ENCODE measurements at places on chromosomes 2 and 18.

DNA sequence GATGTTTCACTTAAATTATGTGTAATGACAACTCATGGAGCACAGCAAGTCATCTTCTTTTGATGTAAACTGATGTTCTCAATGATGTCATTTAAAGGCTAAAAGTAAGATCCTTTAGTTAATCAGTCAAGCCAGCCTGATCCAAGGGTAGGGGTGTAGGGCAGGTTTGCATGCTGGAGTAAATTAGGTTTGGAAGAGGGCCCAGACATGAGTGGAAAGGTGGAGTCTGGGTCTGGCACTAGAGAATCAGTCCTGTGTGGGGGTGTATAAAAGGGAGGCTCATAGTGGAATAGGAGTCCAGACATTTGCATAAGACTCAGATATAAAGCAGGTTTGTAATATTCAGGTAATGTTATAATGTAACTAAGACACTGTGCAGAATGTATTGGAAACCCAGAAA lies 88.8 kb upstream of the NYAP2 start:
- H3K27me3 ChIP-seq: no peaks in the 10 kb centered on the region
- no peak for DNase-seq
- no peaks in the 10 kb centered on the region for H3K36me3 ChIP-seq
- no peak overlapping the region for H3K4me3 ChIP-seq
- H3K4me1 ChIP-seq: no peaks in the 10 kb centered on the region

GRCh38 chr2:229501051-229501794 lies 213.1 kb downstream of the DNER start:
- DNase-seq: no peak
- no peak overlapping the region for H3K27ac ChIP-seq
- no peak overlapping the region for H3K4me3 ChIP-seq
- no peaks in the 10 kb centered on the region for H3K27me3 ChIP-seq
- no peaks in the 10 kb centered on the region for H3K4me1 ChIP-seq
- H3K36me3 ChIP-seq: no peaks in the 10 kb centered on the region

- H3K27me3 ChIP-seq: no peaks in the 10 kb centered on the region
- no peak overlapping the region for H3K27ac ChIP-seq
- no peak for DNase-seq
- H3K4me3 ChIP-seq: no peak overlapping the region
- no peaks in the 10 kb centered on the region for H3K36me3 ChIP-seq
Observed at GRCh38 chr2:48870503-48870902, 115.0 kb upstream of the LHCGR start.

DNA sequence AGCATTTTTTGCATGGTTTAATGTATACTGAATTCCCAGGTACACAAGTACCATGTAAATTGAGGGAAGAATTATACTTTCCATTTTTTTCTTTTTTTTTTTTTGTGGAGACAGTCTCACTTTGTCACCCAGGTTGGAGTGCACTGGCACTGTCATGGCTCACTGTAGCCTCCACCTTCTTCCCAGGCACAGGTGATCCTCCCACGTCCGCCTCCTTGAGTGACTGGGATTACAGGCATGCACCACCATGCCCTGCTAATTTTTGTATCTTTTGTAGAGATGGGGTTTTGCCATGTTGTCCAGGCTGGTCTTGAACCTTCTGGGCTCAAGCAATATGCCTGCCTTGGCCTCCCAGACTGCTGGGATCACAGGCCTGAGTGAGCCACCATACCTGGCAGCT lies 3.8 kb downstream of the HSPE1 start:
- H3K4me3 ChIP-seq: no peak overlapping the region
- H3K27me3 ChIP-seq: no peaks in the 10 kb centered on the region
- DNase-seq: no peak
- H3K36me3 ChIP-seq: peaks cover 44% of the 10 kb centered on the region

GRCh38 chr2:238928520-238929241 lies 80.8 kb downstream of the TWIST2 start:
- no peaks in the 10 kb centered on the region for H3K36me3 ChIP-seq
- peaks cover 37% of the 10 kb centered on the region for H3K27me3 ChIP-seq
- H3K27ac ChIP-seq: no peak overlapping the region
- H3K4me3 ChIP-seq: no peak overlapping the region
- no peak for DNase-seq

GRCh38 chr2:238874330-238875050 lies 26.6 kb downstream of the TWIST2 start:
- H3K4me3 ChIP-seq: no peak overlapping the region
- H3K4me1 ChIP-seq: no peaks in the 10 kb centered on the region
- H3K27me3 ChIP-seq: no peaks in the 10 kb centered on the region
- H3K27ac ChIP-seq: no peak overlapping the region

DNA sequence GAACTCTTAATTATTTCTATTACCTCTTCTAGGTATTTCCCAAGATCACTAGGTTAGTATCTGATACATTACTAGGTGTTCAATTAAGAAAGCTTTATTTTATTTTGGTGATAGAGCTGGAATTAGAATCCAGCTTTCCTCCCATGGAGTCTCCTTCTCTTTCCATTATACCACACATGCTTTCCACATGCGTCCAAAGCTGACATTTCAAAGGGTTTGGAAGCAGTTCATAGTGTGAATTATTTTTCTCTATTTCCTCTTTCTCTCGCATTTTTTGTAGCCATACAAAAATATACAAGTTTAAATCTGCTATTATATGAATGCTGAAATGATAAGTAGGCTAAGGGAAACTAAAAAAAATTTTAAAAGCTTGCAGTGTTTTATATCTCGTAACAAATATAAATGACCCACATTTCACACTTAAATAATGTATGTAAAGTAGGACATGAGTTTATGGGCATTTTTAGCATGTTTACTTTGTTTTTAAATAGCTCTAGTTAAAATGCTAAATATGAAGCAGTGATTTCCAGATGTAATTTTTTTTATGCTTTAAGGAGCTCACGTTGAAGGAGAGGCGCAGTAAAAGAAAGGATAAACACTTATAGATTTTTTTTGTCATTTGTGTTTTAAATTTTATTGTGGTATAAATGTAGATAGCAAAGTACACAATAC lies 20.1 kb downstream of the ZC3H6 start:
- H3K27me3 ChIP-seq: no peaks in the 10 kb centered on the region
- no peak for DNase-seq
- no peaks in the 10 kb centered on the region for H3K4me1 ChIP-seq
- H3K4me3 ChIP-seq: no peak overlapping the region

GRCh38 chr2:64623242-64623850 lies 30.4 kb downstream of the SERTAD2 start:
- H3K4me1 ChIP-seq: no peaks in the 10 kb centered on the region
- no peak for DNase-seq
- H3K36me3 ChIP-seq: no peaks in the 10 kb centered on the region
- H3K27ac ChIP-seq: no peak overlapping the region
- no peaks in the 10 kb centered on the region for H3K27me3 ChIP-seq

GRCh38 chr2:110745048-110745447 lies 12.7 kb downstream of the ACOXL start:
- H3K27ac ChIP-seq: peak overlapping the region; percentile 99
- peaks cover 82% of the 10 kb centered on the region for H3K4me1 ChIP-seq
- no peak for DNase-seq
- H3K36me3 ChIP-seq: no peaks in the 10 kb centered on the region

DNA sequence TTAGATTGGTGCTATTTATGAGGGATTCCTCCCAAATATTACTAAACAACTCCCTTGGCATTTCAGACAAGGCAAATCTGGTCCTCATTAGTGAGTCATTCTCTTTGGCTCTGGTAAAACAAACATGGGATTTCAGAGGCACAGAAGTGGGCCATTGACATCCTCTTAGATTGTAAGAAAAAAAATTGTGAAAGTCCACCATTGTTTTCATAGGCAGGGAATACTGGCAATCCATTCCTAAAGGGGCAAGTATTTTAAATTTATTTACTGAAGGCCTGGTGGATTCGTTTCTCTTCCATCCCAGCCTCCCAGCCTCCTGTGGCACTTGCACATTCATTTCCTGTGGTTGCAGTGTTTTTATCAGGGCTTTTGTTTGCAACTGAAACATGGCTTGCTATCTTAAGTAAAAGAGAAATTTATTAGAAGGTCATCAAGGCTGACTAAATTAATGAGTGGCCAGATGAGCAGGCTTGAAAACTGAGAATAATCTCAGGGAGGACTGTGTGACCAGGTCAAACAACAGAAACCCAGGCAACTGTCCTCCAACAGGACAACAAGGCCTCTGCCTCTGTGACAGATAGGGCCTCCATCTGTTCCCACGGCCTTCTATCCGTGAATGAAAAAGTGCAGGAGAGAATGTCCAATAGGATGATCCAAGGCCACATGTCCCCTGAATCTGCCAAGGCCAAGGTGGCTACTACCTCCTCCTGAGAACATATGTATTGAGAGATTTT lies 23.1 kb upstream of the TNFAIP6 start:
- H3K27ac ChIP-seq: peak overlapping the region; percentile 36
- no peak for DNase-seq
- H3K4me3 ChIP-seq: no peak overlapping the region

GRCh38 chr2:200373231-200373630 lies 66.7 kb downstream of the SPATS2L start:
- peaks cover 11% of the 10 kb centered on the region for H3K4me1 ChIP-seq
- no peak overlapping the region for H3K27ac ChIP-seq
- no peaks in the 10 kb centered on the region for H3K36me3 ChIP-seq
- DNase-seq: no peak
- H3K4me3 ChIP-seq: no peak overlapping the region

GRCh38 chr18:78876868-78877267 lies 102.8 kb upstream of the SALL3 start:
- no peaks in the 10 kb centered on the region for H3K27me3 ChIP-seq
- H3K36me3 ChIP-seq: no peaks in the 10 kb centered on the region
- no peak overlapping the region for H3K27ac ChIP-seq
- DNase-seq: no peak

- no peaks in the 10 kb centered on the region for H3K27me3 ChIP-seq
- no peaks in the 10 kb centered on the region for H3K36me3 ChIP-seq
- H3K4me1 ChIP-seq: no peaks in the 10 kb centered on the region
- DNase-seq: no peak
- no peak overlapping the region for H3K27ac ChIP-seq
- no peak overlapping the region for H3K4me3 ChIP-seq
Observed at GRCh38 chr18:9628984-9629383, 14.6 kb upstream of the PPP4R1 start.

DNA sequence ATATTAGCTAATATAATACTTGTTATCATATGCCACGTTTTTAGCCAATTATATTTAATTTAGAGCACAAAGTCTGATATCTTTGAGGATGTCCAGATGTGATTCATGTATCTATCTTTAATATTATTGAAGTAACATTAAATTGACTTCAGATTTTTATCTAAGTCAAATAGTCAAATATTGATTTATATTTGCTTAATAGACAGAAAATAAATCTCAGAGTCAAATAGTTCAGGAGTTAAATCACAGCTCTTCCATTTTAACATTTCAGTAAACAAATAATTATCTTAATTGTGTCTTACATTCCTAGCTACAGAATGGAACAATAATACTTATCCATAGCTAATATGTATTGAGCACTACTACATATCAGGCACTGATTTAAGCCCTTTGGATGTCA lies 379.4 kb upstream of the UBE2E3 start:
- DNase-seq: no peak
- H3K36me3 ChIP-seq: no peaks in the 10 kb centered on the region
- H3K27ac ChIP-seq: no peak overlapping the region
- no peaks in the 10 kb centered on the region for H3K4me1 ChIP-seq
- no peaks in the 10 kb centered on the region for H3K27me3 ChIP-seq
- H3K4me3 ChIP-seq: no peak overlapping the region

DNA sequence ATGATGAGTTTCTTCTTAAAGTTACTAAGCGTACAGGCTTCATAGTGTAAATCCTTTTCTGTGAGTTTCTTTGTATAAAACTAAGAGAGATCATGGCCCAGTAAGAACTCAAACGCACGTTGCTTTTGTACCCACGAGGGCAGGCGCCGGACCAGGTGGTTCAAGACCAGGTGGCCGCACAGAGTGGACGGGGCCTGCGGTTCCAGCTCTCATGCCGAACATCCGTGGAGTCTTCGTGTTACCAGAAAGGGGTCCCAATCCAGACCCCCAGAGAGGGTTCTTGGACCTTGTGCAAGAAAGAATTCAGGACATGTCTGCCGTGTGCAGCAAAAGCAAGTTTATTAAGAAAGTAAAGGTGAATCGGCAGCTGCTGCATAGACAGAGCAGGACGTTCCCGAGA lies 53.0 kb downstream of the KCNG2 start:
- no peak for DNase-seq
- no peak overlapping the region for H3K27ac ChIP-seq
- peaks cover 4% of the 10 kb centered on the region for H3K4me1 ChIP-seq
- H3K27me3 ChIP-seq: no peaks in the 10 kb centered on the region

DNA sequence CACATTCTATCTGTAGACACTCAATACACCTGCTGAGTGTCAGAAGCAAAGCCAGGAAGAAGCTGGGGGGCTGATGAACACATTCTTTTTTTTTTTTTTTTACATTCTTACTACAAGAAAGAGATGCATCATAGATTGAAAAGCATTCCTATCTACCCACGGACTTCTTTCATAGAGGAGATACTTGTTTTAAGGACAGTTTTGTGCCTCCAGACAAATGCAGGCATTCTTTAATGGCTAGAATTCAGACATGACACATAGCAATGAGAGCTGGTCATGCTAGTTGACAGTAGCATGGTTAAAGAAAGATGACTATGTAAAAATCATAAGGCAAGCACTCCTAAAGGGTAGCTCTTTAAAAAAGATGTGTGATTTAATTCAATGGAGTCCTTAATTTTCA lies 110.2 kb downstream of the EPHA4 start:
- no peak for DNase-seq
- H3K27ac ChIP-seq: no peak overlapping the region
- no peaks in the 10 kb centered on the region for H3K36me3 ChIP-seq
- H3K4me1 ChIP-seq: no peaks in the 10 kb centered on the region
- no peaks in the 10 kb centered on the region for H3K27me3 ChIP-seq

DNA sequence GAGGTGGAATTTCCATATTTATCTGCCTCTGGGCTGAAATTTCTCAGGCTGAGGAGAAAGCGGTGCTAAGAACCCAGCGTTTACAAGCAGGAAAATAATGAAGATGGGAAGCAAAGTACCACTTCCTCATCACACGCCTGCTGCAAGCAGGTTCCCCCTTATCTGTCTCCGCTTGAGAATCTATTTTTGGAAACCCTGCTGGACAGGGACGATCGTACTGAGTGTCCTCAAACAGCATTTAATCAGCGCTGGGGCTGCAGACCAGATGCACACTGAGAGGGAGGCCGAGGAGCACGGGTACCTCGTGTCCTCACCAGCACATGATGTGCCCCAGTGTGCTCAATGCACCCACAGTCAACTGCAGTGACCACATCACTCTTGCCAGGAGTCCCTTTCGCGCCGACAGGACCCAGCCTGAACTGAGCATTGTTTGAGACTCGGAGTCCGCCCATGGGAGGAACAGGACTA lies 160.4 kb downstream of the HDAC4 start:
- H3K27ac ChIP-seq: peak overlapping the region; percentile 11
- peaks cover 74% of the 10 kb centered on the region for H3K36me3 ChIP-seq
- H3K4me3 ChIP-seq: no peak overlapping the region
- H3K27me3 ChIP-seq: no peaks in the 10 kb centered on the region
- no peak for DNase-seq

All from DND-41 (cell line).